ENCODE measurements at places on chromosomes 2 and 18. TPM values are rescaled to one million over a fixed set of nuclear protein-coding genes. Genes with fewer than 3 reads are reported as not detected.

- no peak for DNase-seq
Observed at GRCh38 chr2:18560797-18561085, 288 bp upstream of the RDH14 start.

DNA sequence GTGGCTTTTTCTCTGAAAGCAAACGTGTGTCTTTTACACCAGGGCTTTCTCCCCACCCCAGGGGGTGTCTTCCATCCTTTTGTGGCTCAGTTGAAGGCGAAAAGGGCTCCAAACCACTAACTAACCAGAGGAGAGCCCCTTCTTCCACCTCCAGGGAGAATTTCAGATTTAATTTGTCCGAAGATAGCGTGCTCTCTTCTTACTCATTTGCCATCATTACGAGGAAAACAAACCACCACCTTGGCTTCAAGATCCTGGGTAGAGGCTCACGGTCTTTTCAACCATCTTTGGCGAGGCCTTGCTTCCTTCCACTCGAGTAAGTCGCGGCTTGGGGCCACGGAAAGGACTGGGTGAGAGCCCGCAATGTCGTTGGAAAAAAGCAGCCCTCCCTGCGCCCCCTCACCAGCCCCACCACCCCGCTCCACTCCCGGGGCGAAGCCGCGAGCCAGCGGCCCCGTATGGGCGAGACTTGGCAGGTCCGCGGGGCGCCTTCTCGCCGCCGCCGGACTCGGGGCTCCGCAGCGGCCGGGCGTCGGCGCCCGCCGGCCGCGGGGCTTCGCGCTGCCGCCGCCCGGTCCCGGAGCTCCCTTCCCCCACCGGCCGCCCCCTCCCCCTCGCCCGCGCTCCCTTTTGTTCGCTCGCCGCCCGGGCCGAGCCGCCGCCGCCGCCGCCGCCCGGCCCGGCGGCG is 1.7 kb upstream of the ZNF532 start:
- DNase-seq = no peak

- DNase-seq = no peak
Observed at GRCh38 chr18:3115447-3116030, 102.6 kb upstream of the LPIN2 start.

GRCh38 chr2:118221536-118222272 is 133.4 kb downstream of the INSIG2 start:
- DNase-seq = peak; percentile 40

DNA sequence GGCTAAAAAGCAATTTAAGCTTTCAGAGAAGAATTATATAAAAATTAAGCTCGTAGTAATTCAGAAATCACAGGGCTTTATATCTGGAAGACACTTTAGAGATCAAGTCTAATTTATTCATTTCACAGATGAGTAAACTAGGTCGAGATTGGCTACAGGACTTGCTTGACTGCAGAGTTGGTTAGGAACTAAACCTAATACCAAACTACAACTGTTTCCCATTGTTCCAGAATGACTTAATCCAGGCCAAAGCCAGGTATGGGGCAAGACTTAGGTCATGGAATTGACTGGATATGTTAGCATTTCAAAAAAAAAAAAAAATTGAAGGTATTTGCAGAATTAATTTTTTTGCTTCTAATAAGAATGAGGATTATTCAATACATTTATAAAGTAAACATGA is 146.1 kb downstream of the RIT2 start:
- peak; percentile 62 for DNase-seq

GRCh38 chr2:162433491-162433890 is 89.6 kb downstream of the GCA start:
- DNase-seq = no peak

- DNase-seq = no peak
Observed at GRCh38 chr18:33369711-33370449, 70.6 kb downstream of the CCDC178 start.

GRCh38 chr2:231661422-231662027 is 46.8 kb upstream of the PTMA start:
- no peak for DNase-seq

- DNase-seq = peak; percentile 16
Observed at GRCh38 chr2:56741601-56742102, 557.9 kb downstream of the CCDC85A start.

DNA sequence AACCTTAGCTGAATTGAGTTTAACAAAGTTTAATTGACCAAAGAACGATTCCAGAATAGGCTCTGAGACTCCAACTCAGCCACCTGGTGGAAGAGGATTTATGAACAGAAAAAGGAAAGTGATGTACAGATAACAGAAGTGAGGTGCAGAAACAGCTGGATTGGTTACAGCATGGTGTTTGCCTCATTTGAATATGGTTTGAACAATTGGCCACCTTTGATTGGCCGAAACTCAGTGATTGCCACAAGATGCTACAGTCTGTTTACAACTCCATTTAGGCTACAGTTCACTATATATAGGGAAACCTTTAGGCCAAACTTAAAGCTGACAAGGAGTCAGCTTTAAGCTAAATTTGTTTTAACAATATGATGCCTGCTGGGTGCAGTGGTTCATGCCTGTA is 28.1 kb upstream of the SLC35G4 start:
- no peak for DNase-seq

- DNase-seq = no peak
Observed at GRCh38 chr2:31748041-31748440, 167.3 kb upstream of the SRD5A2 start.

DNA sequence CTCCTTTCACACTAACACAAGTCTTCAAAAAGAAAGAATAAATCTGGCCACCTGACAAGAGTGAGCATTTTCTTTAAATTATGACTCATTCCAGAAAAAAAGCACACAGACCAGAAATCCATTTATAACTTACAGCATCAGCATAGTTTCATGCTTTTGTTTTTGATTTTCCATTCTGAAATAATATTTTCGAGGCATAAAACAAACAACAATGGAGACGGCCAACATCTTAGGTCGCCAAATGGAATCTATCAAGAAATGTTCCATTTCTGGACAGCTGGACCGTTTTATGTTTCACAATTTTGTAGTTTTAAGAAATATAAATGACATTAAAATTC is 165.4 kb upstream of the ZFP36L2 start:
- no peak for DNase-seq

CDK15 gene
- total RNA-seq = 6.4 TPM

FBLN7 gene
- total RNA-seq = not detected

KCNS3 gene
- 16.2 TPM for total RNA-seq

MTHFD2 gene
- 126 TPM for total RNA-seq

LOXHD1 gene
- not detected for total RNA-seq

ALLC gene
- total RNA-seq = not detected

TOGARAM2 gene
- total RNA-seq = not detected

PLGLB2 gene
- 1.7 TPM for total RNA-seq

CRYBA2 gene
- total RNA-seq = not detected

PNPT1 gene
- total RNA-seq = 14.9 TPM

TMEM200C gene
- 0.92 TPM for total RNA-seq
